ENCODE measurements at places on chromosomes 5 and 9.

DNA sequence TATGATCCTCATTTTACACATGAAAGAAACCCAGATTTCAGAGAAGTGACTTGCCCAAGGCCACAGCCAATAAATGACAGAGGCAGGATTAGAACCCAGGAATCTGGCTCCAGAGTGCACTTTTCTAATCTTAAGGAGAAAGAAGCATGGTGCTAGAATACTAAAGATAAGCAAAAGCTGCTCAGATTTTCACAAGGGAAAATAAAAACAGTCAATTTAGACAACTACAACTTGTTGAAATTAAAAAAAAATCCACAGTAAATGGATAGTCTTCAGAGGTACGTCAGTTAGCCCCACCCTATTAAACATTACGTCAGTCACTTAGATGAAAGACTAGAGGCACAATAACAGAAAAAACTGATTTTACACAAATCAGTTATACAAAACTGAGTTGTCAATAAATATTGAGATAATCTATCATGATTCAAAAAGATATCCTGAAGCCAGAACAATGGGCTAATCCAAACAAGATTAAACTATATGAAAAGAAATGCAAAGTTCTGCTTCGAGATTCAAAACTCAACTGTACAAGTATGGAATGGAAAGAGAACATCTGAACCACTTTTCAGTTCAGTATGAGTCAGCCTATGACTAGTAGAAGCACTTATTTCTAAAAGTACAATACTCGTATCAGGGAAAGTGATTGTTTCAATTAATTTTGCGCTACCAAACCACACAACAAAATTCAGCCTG is 9.3 kb downstream of the TMEM245 start:
- DNase-seq: no peak

- DNase-seq: no peak
Observed at GRCh38 chr5:140835622-140836510, 1.8 kb downstream of the PCDHA7 start.

- no peak for DNase-seq
Observed at GRCh38 chr5:29548262-29548661, 1645.2 kb upstream of the CDH6 start.

- no peak for DNase-seq
Observed at GRCh38 chr5:125199968-125200865, 453.8 kb upstream of the ZNF608 start.

Measured in activated effector memory CD4-positive, alpha-beta T cell treated with Interleukin-2 at 50 U/mL for 16 hours (primary cell).